K562 (cell line): ENCODE measurements at places on chromosomes 6 and 20. TPM values are rescaled to one million over a fixed set of nuclear protein-coding genes. Genes with fewer than 3 reads are reported as not detected.
A peak's percentile ranks its signal among the peaks of the same experiment; 100 is the strongest.

C6orf58 gene
- total RNA-seq, result not detected in 2 replicates

DNA sequence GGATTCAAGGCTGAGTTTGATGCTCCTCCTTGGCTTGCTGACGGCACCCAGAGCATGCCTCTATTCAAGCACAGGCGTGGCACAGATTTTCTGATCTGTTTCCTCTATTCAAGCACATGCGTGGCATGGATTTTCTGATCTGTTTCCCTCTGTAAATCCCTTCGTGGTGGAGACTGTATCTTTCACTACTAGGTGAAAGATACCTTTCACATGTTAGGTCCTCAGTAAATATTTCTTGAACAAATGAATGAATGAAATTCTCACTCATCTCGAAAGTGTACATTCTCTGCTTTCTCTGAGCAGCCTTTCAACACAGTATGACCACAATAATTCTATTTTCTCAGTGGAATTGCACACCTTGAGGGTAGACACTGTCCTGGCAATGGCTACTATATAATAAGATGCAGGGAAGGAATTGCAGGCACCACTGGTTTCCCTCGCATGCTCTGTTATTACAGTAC is 72.6 kb upstream of the F13A1 start:
- no peak for DNase-seq

- no peak for DNase-seq
Observed at GRCh38 chr6:53547166-53547810, 2.4 kb upstream of the GCLC start.

- peak; percentile 56 for DNase-seq
Observed at GRCh38 chr6:143200167-143200770, 139.6 kb downstream of the AIG1 start.

GRCh38 chr6:41717392-41717736 is 18.0 kb downstream of the TFEB start:
- no peak for DNase-seq

- DNase-seq, result no peak
Observed at GRCh38 chr6:20115246-20115980, 96.9 kb downstream of the MBOAT1 start.

RPS10 gene
- total RNA-seq, result 3,062 and 3,200 TPM in 2 replicates

RBBP8NL gene
- total RNA-seq, result not detected in 2 replicates

DNA sequence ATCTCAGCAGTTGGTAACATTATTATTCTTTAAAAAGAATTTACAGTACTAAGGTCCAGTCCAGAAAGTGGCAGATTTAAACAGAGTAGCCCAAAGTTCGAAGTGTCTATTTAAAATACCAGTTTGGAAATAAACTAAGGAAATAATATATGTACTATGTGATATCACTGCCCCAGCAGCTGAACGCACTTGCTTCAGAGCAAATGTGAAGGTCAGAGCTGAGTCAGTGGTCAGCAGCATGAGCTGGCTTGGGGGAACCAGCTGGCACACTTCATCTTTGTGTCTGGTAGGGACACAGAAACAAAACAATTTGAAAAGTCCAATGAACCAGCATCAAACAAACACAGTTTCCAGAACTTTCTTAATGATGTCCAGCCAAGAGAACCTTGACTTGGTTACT is 15.4 kb downstream of the TMEM14B start:
- no peak for DNase-seq

GSTA1 gene
- total RNA-seq, result 0.42 and 0.45 TPM in 2 replicates

DNA sequence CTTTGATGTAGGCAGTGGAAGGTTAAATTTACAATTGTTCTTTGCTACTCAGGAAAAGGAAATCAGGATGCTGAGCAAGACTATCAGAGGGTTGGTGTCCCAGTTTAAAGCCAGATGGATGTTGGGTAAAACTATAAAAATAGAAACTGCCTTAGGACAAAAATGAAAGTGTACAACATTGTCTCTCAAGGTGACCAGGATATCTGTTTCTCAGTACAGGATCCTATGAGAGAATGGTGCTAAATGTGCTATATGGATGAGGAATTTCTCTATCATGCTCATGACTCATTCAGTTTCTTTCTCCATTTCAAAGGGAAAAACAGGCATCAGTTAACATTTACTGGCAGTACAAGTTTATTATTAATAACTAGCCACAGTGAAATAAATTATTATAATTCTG is 534.2 kb upstream of the GJE1 start:
- DNase-seq, result no peak

KHDC1 gene
- total RNA-seq, result 7.6 and 8.0 TPM in 2 replicates

PRKN gene
- 0.24 TPM in 1 of 2 replicates, not detected in the other for total RNA-seq

MYH7B gene
- 0.11 and 0.13 TPM in 2 replicates for total RNA-seq

KIF25 gene
- total RNA-seq, result 0.24 TPM in 1 of 2 replicates, not detected in the other

DNA sequence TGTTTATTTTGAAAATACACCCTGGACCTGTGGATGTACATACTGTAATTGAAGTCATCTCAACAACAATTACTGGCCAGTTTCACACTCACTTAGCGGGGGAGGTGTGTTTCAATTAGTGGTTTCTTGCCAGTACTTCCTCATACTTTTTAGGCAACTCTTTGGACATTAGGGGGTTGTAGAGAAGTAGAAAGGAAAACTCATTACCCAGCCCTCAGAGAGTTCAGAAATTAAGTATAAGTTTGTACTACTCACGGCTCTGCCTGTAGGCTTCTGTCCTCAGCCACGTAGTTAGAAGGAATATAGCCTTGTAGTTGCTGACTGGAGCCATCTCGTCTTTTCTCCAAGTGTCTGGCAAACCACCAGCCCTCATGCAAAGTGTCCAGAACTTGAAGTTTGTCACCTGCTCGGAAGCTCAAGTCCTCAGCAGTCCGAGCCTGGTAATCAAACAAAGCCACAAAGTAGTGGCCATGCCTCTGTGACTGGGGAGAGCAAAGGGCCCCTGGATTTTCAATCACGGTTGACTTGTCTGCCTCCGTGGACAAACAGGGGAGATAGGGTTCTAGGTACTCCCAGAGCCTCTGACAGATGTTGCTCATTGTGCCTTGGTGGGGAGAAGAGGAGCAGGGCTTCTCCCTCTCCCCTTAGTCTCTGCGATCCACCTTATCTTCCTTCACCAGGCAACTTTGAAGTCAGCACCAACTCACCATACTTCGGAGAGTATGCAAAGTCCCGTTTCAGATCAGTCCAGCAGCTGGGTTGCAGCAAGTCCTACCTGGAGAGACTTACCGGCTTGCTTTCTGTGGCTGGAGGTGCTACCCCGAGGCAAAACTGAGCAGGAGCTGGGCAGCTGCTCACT is 749 bp downstream of the FRK start:
- no peak for DNase-seq

SLC35F1 gene
- total RNA-seq, result not detected in 2 replicates

GRCh38 chr6:41757931-41758640 is 10.9 kb upstream of the PGC start:
- no peak for DNase-seq

- no peak for DNase-seq
Observed at GRCh38 chr20:56440346-56441007, 27.9 kb upstream of the RTF2 start.

GRCh38 chr6:142548566-142548965 is 246.8 kb downstream of the ADGRG6 start:
- no peak for DNase-seq

DNA sequence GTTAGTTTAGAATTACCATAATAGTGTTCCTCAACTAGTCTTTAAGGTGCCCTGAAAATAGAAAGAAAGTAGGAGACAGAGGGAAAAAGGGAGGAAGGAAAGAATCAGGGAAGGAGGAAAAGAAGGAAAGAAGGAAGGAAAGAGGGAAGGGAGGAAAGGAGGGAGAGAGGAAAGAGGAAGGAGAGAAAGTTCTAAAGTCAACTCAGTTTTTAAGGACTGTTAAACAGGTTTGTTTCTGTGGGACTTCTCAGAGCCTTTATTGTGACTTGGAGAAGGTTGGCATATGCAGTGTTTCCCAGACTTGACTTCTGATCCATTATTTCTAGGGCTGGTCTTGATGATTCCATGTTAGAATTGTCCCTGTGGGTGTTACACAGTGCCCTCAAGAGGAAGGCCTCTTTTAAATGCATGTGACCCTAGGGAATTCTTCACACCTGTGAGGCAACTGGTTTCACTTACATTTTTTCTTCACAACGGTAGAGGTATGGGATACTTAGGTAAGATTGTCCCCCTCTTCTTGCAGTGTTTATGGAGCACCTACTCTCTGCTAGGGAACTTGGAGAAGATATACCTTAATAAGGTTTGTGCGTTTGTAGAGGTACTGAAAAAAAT is 132.7 kb upstream of the GMDS start:
- DNase-seq, result no peak

GRCh38 chr6:66662196-66662595 is 955.2 kb upstream of the EYS start:
- DNase-seq, result no peak

SYNGAP1 gene
- 15.2 and 22.8 TPM in 2 replicates for total RNA-seq

DNA sequence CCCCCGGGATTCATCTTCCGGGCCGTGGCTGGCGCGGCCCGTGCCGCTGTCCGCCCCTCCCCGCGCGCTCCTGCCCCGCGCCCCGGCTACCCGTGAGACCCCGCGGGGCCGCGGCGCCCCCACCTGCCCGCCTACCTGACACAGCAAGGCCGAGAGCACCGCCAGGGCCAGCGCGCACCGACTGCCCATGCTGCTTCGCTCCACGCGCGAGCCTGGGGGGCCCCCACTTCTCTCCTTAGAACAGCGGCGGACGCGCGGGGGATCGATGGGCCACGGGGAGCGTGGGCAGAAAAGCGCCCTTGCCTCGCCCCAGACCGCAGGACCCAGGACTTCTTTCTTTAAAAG is 955 bp downstream of the DLL1 start:
- no peak for DNase-seq

- DNase-seq, result peak; percentile 52
Observed at GRCh38 chr6:35024551-35025054, 116.5 kb downstream of the TCP11 start.

DNA sequence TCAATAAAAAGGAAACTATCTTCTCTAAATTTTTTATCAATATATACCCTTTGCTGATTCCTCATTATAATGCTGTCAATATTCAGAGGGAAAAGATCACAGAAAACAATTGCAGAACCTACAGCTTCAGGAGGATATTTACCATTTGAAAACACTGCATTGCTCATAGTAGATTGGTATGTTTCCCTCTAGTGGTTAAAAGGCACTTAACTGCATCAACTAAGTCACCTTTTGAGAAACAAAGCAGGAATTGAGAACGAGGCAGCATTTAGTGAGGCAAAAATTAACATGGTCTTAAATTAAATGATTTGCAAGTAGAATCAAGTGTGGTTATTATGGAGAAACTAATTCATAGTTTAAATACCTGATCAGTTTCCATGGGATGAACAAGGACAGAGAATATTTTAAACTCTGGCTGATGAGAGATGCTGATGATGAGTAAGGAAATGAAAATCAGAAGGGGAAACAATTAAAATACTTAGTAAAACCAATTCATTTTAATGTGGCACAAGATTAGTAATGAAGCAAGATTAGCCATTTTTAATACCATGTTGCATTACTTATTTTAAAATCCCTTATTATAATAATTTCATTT is 642.1 kb downstream of the EPHA7 start:
- no peak for DNase-seq

- DNase-seq, result no peak
Observed at GRCh38 chr6:43216200-43216599, 13.1 kb downstream of the DNPH1 start.

HUS1B gene
- total RNA-seq, result 1.0 and 1.4 TPM in 2 replicates

BNIP5 gene
- not detected in 2 replicates for total RNA-seq

DNA sequence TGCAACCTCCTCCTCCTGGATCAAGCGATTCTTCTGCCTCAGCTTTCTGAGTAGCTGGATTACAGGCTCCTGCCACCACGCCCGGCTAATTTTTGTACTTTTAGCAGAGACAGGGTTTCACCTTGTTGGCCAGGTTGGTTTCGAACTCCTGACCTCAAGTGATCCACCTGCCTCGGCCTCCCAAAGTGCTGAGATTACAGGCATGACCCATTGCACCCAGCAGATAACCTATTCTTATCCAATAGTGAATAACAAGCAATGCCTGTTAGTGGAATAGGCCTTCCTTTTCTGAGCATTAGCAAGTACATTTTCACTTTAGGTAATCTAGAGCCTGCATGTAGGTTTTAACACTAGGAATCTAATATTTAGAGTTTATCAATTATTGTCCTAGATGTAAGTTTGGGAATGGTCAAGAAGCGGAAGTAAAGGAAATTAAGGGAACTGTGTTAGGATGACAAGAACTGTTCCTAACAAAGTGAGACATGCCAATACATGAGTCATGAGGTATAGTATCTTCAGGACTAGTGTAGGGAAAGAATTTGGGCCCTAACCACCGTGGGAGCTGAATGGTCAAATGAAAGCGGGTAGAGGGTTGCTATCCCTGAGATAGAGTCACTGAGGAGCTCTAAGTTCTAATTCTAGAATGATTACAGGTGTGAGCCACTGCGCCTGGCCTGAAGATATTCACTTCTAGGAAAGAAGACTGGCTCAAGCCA is 15.0 kb downstream of the BLTP3A start:
- no peak for DNase-seq

GGTLC1 gene
- not detected in 2 replicates for total RNA-seq

PDYN gene
- not detected in 2 replicates for total RNA-seq

EGFL8 gene
- total RNA-seq, result 21.7 and 26.0 TPM in 2 replicates

PBX2 gene
- total RNA-seq, result 106 and 126 TPM in 2 replicates

SIRPD gene
- not detected in 2 replicates for total RNA-seq

- no peak for DNase-seq
Observed at GRCh38 chr20:9032758-9033157, 36.1 kb upstream of the PLCB4 start.

NOX3 gene
- not detected in 2 replicates for total RNA-seq

BHLHE23 gene
- total RNA-seq, result not detected in 2 replicates

DNA sequence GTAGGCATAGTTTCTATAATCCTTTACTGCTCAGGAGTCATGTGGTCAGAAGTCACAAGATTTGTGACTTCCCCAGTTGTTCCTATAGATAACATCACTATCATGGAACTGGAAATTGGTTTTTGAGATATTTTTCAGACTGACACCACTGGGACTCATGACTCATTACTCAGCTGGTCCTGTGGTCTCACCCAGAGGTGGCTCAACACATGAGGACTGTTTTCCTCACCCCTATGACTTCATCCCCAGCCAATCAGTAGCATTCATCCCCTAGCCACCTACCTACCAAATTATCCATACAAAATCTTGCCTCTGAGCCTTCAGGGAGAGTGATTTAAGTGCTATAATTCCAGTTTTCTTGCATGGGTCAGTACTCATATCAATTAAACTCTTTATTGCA is 1217.7 kb downstream of the EPHA7 start:
- no peak for DNase-seq

C2 gene
- 1.1 and 1.2 TPM in 2 replicates for total RNA-seq

KCNK5 gene
- total RNA-seq, result 41.6 and 45.8 TPM in 2 replicates

- DNase-seq, result no peak
Observed at GRCh38 chr20:50141018-50141675, 12.4 kb downstream of the PEDS1 start.

DNA sequence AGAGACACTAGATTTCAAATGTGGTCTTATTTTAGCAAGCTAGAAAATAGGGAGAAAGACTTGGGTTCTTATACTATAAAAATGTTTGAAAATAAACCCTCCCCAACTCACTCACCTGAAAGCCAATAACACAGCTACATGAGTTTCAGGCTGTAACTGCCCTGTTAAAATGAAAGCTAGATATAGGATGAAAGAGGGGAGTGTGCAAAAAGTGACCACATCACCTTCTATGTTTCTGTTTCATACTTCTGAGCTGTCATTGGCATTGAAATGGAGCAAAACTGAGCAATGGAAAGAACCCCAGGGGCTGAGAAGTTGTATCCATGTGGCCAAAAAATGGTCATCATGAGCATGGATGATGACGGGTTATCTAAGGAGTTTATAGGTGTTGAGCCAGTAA is 148.1 kb upstream of the TENT5A start:
- no peak for DNase-seq

- DNase-seq, result peak; percentile 72
Observed at GRCh38 chr6:4794140-4794707, 18.0 kb downstream of the CDYL start.
